Mesenchymal stem cell (in vitro differentiated cells and primary cell): ENCODE measurements at places on chromosomes 5 and 9.

DNA sequence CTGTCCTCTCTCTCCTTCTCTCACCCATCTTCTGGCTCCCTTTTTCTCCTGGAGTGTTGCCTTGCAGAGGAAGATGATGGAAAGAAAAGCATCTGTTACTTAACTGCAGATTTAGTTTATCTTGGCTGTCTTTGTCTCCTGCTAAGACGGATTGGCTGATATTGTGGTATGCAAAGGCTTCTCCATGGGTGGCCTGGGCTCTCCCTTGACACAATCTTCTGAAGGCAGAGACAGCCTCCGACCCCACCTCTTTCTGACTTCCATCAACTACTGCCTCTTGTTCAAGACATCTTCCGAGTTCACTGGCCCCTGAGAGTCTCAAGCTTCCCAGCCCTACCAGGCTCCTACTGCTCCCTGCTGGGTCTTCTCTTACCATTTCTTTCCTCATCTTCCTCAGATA lies 403.7 kb downstream of the LRRC70 start:
- no peak for DNase-seq

GRCh38 chr5:39464088-39464487 lies 39.3 kb upstream of the DAB2 start:
- no peak for DNase-seq

GRCh38 chr9:38024036-38024681 lies 44.9 kb downstream of the SHB start:
- DNase-seq = peak; percentile 92

GRCh38 chr9:98168941-98169488 lies 23.4 kb downstream of the CORO2A start:
- DNase-seq = peak; percentile 26

GRCh38 chr5:60568646-60569045 lies 131.3 kb downstream of the DEPDC1B start:
- no peak for DNase-seq

DNA sequence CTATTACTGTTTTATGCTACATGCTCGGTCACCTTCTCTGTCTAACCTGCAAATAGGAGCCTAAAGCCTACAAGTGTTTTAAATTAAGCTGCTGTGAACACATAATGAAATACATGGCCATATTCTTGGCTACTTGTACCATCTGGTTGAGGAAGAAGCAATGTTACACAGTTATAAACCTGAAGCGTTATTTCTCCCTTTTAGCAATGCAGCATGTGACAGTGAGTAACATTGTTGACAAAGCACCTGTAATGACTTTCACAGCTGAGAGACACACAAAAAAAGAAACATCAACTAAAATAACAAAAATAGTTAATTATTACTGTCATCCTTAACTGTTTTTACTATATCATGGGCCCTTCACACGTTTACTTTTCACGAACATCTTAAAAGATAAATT lies 146.9 kb downstream of the RORB start:
- no peak for DNase-seq

DNA sequence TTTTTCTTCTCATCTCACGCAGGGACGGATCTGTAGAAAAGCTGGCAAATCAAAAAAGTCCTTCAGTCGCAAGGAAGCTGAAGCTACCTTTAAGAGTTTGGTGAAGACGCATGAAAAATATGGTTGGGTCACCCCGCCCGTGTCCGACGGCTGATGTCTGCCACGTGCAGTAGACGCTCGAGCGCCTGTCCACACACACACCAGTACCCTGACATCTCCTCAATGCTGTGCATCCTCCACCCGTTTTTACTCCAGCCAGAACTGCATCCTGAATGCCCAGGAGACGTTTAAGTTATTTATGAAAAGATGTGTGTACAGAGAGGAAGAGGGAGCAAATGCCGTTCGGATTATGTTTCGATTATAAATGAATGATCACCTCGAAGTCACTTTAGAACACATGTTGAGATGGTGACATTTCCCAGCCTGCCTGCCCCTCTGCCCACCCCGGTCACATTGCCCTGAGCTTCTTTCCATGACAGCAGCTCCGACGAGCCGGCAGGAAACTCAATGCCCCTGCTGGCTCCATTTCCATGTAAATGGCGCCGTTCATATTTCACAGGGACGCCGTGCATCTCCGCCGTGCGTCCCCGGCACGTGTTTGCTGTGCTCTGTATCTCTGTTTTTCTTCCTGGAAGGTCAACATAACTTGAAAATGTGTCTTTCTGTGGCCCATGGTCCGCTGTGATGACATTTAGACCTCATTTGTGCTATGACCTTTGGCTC lies 42.7 kb downstream of the UBE2QL1 start:
- DNase-seq = no peak

GRCh38 chr5:83899326-83899970 lies 178.8 kb upstream of the HAPLN1 start:
- no peak for DNase-seq

- DNase-seq = no peak
These were observed 77.0 kb upstream of the PITX1 start for GRCh38 chr5:135110785-135111596.

DNA sequence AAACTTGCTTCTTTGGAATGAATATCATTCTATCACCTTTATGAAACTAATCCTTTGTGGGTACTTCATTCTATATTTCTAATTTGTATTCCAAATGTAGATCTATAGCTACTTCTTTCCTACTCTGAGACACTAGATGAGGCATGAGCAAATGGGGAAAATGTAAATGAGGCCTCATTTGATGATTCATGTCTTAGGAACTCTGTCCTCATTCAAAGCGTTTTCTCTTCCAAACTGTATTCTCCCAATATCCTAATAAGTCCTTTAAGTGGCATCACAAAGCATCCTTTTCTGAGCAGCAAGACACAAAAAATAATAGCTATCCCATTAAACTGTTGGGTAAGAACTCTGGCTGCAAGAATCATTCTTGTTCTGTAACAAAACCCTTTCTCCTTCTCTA lies 56.1 kb downstream of the TTLL11 start:
- DNase-seq = peak; percentile 49

DNA sequence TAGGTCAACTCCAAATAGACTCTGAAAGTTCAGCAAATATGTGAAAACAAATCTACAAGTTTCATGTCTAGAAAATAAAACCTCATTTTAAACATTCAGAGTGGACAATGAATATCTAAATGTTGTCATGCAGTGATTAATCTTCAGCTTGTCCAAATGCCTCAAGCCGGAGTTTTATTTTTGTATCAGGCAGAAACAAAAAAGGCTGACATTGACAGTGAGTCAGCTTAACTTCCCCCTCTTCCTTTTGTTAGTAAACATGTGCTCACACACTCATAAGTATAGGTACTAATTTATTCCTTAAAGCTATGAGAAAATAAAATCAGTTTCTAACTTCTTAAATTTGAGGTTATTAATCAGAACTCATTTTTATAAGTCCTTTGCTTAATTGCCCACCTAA lies 467.9 kb upstream of the DAB2 start:
- DNase-seq = peak; percentile 36
